ENCODE measurements at places on chromosomes 13 and 19.

GRCh38 chr13:99585609-99586008 lies 84.3 kb downstream of the TM9SF2 start:
- no peak for DNase-seq

DNA sequence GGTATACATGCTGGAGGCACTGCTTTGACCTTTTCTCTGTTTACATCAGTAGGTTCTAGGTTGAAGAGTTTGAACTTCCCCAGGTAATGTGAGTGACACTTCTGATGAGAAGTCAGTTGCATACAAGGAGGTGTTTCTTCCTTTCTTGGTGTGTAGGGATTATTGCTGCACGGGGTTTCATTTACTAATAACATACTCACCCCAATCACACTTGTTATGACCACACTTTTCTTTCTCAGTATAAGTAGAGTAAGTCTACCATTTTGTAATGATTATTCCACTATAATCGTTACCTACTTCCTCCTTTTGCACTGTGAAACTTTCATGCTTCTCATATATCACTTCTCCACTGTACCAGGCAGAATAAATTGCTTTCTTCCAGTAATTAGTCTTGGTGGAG lies 138.0 kb downstream of the TNFSF13B start:
- no peak for DNase-seq

DNA sequence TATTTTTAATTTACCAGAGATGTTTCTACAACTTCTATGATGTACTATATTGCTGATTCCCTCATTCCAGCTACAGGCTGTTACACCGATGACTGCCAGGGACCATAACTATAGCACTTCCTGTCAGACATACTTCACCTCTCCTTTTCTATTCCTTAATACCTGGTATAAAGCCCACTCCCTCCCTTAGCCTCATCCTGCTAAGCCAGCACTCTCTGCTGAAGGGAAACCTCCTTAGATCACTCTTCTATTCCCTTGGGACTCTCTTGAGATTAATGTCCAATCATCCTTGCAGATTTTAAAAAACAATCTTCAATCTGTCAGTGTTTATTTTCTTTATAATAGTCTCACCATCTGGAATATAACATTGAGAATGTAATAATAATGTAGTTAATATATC lies 127.9 kb downstream of the DIAPH3 start:
- DNase-seq: no peak

DNA sequence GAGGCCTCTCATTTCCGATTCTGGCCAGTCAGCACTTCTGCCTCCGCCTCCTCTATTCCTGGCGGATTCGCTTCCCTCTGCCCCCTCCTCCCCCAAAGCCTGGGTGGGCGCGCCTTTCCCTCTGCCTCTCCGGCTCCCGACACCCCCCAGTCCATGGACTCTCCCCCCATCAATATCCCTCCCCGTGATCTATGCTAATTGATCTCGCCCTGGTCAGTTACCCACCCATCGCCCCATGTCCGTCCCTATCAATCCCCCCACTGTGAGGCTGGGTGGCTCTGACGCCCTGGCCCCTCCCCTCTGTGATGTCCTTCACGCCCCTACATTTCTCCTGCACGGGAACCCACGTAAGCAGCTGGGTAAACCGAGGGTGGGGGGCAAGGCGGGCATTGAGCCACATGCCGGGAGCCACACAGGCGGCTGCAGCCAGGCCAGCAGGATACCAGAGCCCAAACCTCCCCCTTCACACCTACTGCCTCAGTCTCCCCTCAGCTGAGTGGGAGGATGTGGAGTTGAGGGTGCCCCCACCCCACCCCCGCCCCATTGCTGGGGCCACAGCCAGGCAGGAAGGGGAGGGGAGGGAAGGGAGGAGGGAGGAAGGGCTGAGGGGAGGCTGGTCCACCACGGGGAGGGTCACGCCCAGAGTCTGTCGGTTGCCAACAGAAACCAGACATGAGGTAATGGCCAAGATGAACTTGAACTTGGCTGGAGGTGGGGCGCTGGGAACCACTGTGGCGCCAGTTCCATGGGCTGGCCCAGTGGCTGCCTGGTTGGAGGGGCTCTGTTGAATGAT lies 21.0 kb downstream of the SMIM24 start:
- DNase-seq: peak; percentile 14

GRCh38 chr19:6958791-6959190 lies 62.4 kb downstream of the MBD3L2B start:
- no peak for DNase-seq

- peak; percentile 0 for DNase-seq
These were observed 753.9 kb downstream of the OLFM4 start for GRCh38 chr13:53782488-53782961.

DNA sequence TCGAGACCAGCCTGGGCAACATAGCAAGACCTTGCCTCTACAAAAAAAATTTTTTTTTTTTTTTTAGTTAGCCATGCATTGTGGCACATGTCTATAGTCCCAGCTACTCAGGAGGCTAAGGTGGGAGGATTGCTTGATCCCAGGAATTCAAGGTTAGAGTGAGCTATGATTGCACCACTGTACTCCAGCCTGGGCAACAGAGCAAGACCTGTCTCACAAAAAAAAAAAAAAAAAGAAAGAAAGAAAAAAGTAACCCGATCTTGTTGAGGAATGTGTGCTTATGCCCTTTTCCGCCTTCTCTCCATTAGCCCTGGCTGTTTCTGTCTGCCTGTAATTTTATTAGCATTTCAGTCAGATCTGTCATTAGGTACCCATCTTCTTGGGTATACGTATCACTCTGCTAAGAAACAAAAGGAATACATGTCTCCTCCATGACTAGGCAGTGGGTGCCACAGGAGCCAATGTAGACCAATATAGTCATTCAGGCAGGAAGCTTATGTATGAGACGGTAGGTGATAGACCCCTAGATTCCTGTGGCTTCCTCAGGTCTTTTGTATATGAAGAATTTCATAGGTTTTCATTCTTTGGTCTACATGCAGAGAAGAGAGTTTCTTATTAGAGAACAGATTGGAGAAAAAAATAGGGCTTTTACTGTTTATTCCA lies 59.6 kb upstream of the NPAS1 start:
- no peak for DNase-seq

GRCh38 chr13:74066937-74067336 lies 67.3 kb downstream of the KLF12 start:
- DNase-seq: no peak

GRCh38 chr13:111247552-111247951 lies 72.9 kb upstream of the TEX29 start:
- DNase-seq: no peak

DNA sequence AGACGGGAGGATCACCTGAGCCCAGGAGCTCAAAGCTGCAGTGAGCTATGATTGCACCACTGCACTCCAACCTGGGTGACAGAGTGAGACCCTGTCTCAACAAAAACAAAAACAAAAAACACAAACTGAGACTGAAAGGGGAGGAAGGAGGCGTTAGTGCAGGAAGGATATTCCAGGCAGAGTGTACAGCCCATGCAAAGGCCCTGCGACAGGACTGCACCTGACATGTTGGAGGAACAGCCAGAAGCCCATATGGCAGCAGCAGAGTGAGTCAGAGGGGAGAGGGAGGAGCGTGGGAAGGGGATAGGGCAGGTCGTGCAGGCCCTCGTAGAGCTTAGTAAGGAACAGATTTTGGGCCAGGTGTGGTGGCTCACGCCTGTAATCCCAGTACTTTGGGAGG lies 3.2 kb downstream of the ZNRF4 start:
- no peak for DNase-seq

DNA sequence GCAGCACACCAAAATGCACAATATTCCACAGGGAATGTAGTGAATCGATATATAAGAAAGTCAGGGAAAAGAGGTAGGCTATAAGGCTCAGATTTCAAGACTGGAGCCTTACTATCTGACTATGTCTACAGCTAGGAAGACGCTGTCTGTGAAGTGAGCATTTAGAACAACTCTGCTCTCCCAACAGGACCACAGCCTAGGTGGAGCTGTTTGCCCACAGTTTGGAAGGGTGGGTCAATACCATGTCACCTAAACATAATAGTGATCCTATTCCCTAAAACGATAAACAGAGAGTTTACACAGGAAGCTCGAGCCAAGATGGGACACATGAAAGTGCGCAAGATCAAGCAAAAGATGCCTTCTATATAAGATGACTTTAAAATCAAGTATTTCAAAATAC lies 2486.0 kb upstream of the PCDH20 start:
- DNase-seq: no peak

GRCh38 chr19:21022996-21023395 lies 2.5 kb downstream of the ZNF430 start:
- DNase-seq: no peak

GRCh38 chr19:38701455-38702063 lies 42.7 kb downstream of the CAPN12 start:
- no peak for DNase-seq

GRCh38 chr13:113573065-113573464 lies 11.5 kb upstream of the TFDP1 start:
- no peak for DNase-seq

- DNase-seq: no peak
These were observed 11.3 kb upstream of the BTBD2 start for GRCh38 chr19:2026770-2027169.

DNA sequence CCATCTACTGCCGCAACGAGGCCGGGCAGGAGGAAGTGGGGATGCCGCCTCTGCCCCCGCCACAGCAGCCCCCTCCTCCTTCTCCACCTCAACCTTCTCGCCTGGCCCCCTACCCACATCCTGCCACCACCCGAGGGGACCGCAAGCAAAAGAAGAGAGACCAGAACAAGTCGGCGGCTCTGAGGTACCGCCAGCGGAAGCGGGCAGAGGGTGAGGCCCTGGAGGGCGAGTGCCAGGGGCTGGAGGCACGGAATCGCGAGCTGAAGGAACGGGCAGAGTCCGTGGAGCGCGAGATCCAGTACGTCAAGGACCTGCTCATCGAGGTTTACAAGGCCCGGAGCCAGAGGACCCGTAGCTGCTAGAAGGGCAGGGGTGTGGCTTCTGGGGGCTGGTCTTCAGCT lies 3.4 kb upstream of the NUP62 start:
- no peak for DNase-seq

- no peak for DNase-seq
These were observed 7.3 kb downstream of the PARP4 start for GRCh38 chr13:24505256-24505655.

DNA sequence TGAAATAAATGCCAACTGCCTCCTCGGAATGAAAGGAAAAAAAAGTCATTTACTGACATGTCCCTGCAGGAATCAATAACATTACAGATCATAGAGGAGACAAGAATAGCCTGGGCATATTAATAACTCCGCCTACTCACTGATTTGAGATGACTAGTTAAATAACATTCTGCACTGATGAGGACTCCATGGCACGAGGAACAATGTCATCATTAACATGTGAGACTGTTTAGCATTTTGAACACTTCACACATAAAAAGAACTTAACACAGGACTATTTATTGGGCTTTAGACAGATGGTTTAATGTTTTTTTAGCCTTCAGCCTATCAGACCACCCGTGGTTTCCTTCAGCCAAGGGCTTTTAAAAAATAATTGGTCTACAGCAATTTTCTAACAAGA lies 170.1 kb downstream of the OLFM4 start:
- no peak for DNase-seq

GRCh38 chr13:23928985-23929384 lies 31.7 kb upstream of the C1QTNF9B start:
- DNase-seq: peak; percentile 21

DNA sequence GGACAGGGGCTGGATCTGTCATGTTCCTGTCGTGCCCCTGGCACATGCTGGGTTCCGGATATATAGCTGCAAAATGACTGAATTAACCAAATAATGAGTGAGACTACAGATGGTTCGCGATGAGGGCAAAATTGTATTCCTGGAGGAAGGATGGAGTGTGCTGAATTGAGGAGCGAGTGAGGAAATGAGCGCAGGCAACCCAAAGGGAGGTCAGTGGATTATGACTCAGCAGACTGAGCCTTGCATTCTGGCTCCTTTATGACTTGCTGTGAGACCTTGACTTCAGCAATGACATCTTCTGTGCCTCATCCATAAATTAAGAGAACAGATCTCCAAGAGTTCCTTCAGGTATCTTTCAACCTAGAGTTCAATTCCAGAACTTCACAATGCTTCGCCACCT lies 115.0 kb upstream of the CLDN10 start:
- DNase-seq: no peak

DNA sequence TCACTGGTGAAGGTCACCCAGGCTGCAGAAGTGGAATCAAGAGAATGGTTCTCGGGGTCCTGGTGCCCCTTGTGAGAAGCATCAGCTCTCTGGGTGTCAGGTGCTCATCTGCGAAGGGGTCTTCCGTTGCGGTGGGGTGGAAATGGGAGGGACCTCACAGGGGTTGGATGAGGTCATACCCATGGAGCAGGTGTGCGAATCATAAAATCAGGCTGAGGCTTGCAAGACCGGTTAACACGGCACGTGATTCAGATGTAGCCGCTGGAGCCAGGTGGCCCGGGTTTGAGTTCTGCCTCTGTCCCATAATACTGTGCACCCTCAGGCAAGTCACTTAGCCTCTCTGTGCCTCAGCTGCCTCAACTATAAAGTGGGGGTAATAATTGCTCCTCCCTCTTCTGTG lies 3.9 kb upstream of the KLK15 start:
- no peak for DNase-seq

DNA sequence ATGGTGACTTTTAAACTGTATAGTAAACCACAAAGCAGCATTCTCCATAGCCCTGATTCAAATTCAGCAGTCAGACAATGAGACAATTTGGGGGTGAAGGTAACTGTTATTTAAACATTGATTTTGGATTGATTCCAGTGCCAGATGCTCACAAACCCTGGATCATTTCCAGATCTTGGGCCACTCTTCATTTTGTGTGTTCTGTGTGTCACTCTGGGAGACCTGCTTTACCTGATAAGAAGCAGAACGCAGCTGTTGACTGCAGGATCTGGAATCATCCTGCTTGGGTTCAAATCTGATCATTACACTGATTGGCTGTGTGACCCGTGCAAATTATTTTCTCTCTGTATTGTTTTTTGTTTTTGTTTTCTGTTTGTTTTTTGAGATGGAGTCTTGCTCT lies 4.0 kb upstream of the PCDH8 start:
- no peak for DNase-seq

DNA sequence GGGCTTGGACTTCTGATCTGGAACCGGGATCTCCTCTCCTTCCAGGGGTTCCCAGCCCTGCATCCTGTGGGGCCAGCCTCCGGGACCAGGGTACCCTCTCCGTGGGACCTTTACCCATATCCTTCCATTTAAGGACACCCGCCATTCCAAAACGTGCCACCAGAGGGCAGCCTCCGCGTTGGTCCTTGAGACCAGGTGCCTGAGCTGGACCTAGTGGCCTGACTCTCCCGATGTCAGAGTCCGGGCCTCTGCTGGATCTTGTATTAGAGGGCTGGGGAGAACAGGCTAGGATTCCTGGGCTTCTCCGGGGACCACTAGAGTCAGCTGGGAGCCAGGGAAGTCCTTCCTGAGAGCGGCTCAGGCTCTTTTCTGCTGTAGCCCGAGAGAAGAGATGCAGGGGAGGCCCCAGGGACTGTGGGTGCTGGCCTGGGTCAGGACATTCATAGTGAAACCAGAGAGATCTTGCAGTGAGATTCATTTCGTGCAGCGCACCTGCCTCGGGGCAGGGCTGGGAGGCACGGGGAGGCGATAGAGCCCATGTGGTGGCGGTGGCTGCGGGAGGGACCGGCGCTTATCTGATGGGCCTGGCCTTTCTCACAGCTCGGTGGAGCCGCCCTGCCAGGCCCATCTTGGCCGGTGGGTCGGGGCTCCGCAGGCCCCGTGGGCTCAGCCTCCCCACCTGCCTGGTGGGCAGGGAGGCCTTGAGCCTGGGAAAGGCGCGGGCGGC lies 9.8 kb upstream of the SLC7A10 start:
- DNase-seq: peak; percentile 9

GRCh38 chr19:13652810-13653590 lies 111.3 kb upstream of the MRI1 start:
- no peak for DNase-seq

- no peak for DNase-seq
These were observed 3.3 kb downstream of the PPP5C start for GRCh38 chr19:46350029-46350757.

All from amniotic stem cell (primary cell).